ENCODE measurements at places on chromosomes 3 and 15.

- DNase-seq = peak; percentile 13
These were observed 102.1 kb upstream of the CMC1 start for GRCh38 chr3:28139288-28139687.

GRCh38 chr3:45985532-45986302 is 9.9 kb downstream of the FYCO1 start:
- no peak for DNase-seq

GRCh38 chr3:52568069-52568468 is 31.7 kb downstream of the UQCC5 start:
- no peak for DNase-seq

DNA sequence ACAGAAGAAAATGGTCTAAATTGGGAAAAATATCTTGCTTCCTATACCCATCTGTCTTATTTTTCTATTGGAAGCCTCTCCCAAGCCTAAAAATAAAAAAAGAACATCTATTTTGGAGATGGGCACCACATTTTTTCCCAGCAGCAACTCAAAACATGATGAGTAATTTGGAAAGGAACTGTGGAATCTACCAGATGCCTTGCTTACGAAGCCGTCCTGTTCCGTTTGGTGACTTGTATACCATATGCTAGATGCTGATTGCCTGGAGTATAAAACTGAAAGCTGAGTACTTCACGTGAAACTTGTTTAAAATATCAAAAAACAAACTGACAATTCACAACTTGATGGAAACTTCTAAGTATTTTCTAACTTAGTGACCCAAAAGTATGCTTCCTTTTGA is 491.0 kb downstream of the ROBO2 start:
- no peak for DNase-seq

DNA sequence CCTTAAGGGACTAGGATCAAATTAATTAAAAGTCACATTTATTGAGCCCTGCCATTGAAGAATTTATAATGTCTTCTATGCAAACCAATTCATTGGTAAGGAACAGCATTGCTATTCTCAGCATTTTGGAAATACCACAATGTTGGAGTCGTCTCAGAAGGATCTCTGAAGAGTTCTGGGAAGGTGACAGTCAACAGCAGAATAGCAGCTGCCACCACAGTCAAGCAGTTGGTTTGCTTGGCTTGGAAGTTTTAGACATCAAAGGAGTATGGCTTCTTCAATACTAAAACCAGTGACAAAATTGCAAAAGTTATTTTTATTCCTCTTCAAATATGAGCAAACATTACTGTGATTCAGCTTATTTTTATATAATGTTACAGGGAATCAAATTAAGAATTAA is 167.9 kb downstream of the CNTN4 start:
- DNase-seq = no peak

GRCh38 chr15:29270169-29270955 is 740 bp upstream of the NSMCE3 start:
- DNase-seq = no peak

DNA sequence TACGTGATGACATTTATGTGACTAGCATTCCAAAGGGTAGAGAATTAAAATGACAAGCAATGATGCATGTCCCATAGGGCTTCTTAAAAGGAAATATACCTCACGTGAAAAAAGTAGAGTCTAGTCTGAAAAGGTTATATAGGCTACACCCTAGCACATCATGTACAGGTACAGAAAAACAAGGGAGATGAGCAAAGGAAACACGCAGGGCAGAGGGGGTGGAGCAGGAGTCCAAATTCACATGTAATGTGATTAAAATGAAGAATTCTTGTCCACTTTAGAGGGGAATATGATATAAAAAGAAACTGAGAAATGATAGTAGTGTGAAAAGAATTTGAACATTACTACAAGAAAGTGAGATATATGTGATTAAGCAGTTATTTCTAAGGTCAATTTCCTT is 59.4 kb downstream of the HACD2 start:
- DNase-seq = no peak

DNA sequence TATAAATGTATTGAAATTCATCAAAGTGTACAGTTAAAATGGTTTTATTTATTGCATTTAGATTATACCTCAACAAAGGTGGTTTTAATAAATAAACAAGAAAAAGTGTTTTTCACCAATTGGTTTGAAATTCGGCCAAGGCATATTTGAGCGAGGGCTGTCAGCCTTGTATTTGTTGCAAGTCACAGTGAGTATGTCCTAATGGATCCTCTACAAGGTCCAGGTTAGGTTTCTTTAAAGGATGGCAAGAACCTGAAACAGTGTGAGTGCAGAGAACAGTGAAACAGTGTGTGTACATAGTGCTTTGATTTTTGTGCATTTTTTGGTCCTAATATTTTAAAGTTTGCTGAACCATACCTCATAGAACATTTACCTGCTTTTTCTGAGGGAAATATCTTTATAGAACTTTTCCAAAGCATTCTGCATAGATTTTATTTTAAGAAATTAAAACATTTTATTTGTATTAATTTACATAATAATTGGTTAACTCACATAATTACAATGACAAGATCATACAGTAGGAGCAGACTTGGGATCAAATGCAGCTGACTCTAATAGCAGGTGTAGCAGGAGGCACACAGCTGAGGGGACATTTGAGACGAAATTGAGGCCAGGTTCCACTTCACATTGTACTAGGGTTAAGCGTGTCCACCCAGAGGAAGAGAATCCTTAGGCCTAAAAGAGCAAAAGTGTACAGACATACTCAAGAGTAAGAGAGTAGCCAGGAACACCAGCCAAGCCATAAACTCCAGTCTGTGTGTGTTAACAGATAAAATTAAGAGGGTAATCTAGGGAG is 428.8 kb upstream of the TPRG1 start:
- no peak for DNase-seq
